Breast epithelium (tissue), 4 donors: ENCODE measurements at places on chromosomes 2 and 18. TPM values are rescaled to one million over a fixed set of nuclear protein-coding genes. Genes with fewer than 3 reads are reported as not detected.

Gene GATA6
- total RNA-seq = 11.0 TPM

Gene UGT1A5
- not detected for total RNA-seq

Gene CFLAR
- 322 TPM for total RNA-seq

Gene REG3G
- not detected for total RNA-seq

Gene SLC19A3
- 46.9 TPM for total RNA-seq

Gene LINC00305
- total RNA-seq = not detected

Gene CRYGD
- total RNA-seq = not detected

Gene DNAJC5G
- total RNA-seq = not detected

Gene UGT1A10
- not detected for total RNA-seq

Gene GALNT13
- 17.3 TPM for total RNA-seq

Gene MRPL30
- total RNA-seq = 37.5 TPM

Gene AP1S3
- total RNA-seq = 2.1 TPM

DNA sequence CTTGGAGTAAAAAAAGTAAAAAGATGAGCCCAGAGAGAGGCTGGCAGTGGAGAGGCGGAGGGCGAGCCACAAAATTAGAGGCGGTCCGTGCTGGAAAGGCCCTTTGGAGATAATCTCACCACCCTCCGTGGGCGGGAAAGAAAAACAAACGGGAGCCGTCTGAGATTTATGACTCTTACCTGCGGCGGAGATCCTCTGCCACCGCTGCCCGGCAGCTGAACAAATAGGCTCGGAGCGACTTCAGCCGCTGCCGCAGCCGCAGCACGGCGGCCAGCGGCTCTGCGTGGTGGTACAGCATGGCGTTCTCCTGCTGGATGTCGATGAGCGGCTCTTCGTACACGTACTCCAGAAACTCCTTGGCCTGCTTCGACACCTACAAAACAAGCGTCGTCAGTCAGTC is 94.6 kb downstream of the PLEKHM3 start:
- H3K36me3 ChIP-seq = peaks cover 3% of the 10 kb centered on the region
- DNase-seq = no peak
- no peaks in the 10 kb centered on the region for H3K4me1 ChIP-seq
- no peak overlapping the region for H3K27ac ChIP-seq
- no peaks in the 10 kb centered on the region for H3K27me3 ChIP-seq
- no peak overlapping the region for H3K4me3 ChIP-seq

GRCh38 chr2:11030909-11031308 is 119.2 kb downstream of the KCNF1 start:
- H3K36me3 ChIP-seq = no peaks in the 10 kb centered on the region
- no peak for DNase-seq
- no peak overlapping the region for H3K4me3 ChIP-seq

DNA sequence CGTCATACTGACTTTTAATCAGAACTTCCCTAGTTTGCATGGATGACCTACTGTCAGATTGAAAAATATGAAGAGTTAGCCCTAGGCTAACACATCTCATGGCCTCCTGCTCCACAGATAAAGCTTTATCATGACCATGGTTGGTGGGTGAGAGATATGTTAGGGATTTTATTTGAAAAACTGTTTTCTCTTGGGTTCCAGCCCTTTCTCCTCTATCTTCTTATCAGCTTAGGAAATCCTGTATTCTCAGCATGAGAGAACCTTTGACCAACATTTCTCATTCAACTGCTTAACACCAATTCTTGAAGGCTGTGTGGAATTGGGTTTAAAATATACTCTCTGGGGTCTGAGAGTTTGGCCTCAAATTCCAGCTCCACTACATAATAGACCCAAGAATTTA is 1407.0 kb upstream of the CELF4 start:
- H3K4me3 ChIP-seq = no peak overlapping the region
- no peak for DNase-seq
- H3K27ac ChIP-seq = no peak overlapping the region

- no peak for DNase-seq
- no peaks in the 10 kb centered on the region for H3K27me3 ChIP-seq
- H3K27ac ChIP-seq = no peak overlapping the region
- no peaks in the 10 kb centered on the region for H3K4me1 ChIP-seq
- no peaks in the 10 kb centered on the region for H3K36me3 ChIP-seq
Measured at GRCh38 chr2:172742931-172743540, 7.4 kb downstream of the RAPGEF4 start.

DNA sequence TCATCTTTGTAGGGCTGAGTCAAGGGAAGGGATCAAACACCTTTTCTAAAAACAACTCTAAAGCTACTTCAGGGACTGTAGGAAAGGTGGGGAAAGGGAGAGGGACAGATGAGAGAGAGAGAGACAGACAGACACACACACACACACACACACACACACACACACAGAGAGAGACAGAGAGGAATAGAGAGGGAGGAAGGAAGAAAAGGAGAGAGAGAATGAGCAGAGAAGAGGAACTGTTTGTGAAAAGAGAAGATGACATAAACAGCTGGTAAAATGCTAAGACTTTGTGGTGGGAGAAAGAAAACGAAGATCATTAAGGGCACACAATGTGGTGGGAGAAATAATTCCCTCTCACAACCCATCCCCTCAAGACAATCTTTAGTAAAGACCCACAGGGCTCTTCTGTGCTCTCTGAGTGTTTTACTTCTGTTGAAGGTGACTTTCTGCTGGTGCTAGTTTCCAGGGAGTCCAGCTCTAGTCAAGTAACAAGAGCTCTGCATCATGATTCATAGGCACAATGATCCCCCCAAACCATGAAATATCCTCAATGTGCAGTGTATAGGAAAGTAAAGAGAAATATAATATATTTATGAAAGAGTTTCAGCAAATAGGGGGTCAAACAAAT is 77.2 kb upstream of the STK17B start:
- no peaks in the 10 kb centered on the region for H3K4me1 ChIP-seq
- H3K4me3 ChIP-seq = no peak overlapping the region
- H3K27me3 ChIP-seq = no peaks in the 10 kb centered on the region
- DNase-seq = no peak

DNA sequence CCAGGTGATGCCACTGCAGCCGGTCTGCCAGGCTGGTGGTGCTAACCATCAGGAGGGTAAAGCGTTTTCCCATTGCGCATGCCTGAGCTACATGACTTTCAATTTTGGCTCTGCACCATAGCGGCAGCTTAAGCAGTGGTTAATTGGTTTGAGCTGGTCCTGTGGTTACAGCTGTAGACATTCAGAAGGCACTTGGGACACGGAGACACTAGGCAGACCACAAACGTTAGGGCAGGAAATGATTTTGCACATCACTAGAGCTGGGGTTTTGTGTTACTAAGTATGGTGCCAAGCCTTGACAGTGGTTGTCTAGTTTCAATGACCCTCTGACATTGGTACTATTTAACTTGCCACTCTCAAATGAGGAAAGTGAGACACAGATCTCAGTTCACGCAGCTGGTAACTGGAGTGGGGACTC is 28.9 kb upstream of the CNOT11 start:
- H3K4me1 ChIP-seq = no peaks in the 10 kb centered on the region
- no peaks in the 10 kb centered on the region for H3K36me3 ChIP-seq
- no peak for DNase-seq
- no peaks in the 10 kb centered on the region for H3K27me3 ChIP-seq

DNA sequence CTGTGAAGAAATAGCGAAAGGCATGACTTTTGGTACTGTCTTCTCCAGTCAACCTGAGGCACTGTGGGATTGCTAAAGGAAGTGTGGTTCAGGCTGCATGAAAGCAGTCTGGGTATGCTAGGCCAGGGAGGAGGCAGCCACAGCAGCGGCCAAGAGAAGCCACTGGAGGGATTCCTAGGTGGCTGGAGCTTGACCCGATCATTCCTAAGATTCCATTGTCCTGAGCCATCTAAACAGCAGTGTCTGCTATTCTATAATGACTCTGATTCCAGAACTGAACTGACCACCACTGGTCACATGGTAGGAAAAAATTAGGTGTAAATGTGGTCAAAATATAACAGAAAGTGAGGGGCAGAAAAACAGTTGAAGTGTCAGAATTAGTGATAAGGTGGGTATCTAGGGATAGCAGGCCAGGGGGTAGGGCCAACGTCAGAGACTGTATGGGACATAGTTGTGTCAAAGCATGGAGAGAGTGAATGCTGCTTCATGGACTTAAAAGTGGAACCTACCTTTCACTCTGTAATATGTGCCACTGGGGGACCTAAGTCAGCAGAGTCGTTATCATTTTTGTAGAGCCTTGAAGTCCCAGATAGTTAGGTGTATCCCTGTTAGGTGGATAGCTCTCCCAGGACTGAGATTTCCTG is 204.6 kb downstream of the CTNNA2 start:
- no peak overlapping the region for H3K4me3 ChIP-seq
- no peak overlapping the region for H3K27ac ChIP-seq
- DNase-seq = no peak
- no peaks in the 10 kb centered on the region for H3K27me3 ChIP-seq

GRCh38 chr2:5188636-5189035 is 503.5 kb upstream of the SOX11 start:
- H3K27ac ChIP-seq = no peak overlapping the region
- no peaks in the 10 kb centered on the region for H3K27me3 ChIP-seq
- H3K36me3 ChIP-seq = no peaks in the 10 kb centered on the region
- no peak overlapping the region for H3K4me3 ChIP-seq
- no peaks in the 10 kb centered on the region for H3K4me1 ChIP-seq
- no peak for DNase-seq

DNA sequence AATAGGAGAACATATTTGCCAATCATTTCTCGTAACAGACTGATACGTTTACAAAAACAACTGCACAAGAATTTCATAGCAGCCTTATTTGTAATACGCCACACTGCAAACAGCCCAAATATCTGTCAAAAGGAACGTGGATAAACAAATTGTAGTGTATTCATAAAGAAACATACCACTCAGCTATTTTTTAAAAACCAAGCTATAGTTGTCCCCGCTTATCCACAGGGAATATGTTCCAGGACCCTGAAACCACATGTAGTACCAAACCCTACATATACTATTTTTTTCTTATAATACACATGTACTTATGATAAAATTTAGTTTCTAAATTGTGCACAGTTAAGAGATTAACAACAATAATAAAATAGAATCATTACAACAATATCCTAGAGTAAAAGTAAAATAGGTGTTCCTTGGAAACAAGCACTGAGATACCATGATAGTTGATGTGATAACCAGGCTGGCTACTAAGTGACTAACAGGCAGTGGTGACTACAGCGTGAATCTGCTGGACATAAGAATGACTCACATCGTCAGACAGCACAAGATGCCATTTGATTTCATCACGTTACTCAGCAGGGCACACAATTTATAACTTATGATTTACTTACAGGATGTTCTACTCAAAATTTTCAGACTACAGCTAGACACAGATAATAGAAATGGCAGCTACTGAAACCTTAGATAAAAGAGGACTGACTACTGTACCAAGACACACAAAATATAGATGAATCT is 367.4 kb downstream of the NCKAP5 start:
- no peaks in the 10 kb centered on the region for H3K36me3 ChIP-seq
- DNase-seq = no peak
- H3K4me1 ChIP-seq = no peaks in the 10 kb centered on the region

- H3K4me3 ChIP-seq = no peak overlapping the region
- no peak overlapping the region for H3K27ac ChIP-seq
- H3K27me3 ChIP-seq = no peaks in the 10 kb centered on the region
- DNase-seq = no peak
Measured at GRCh38 chr2:146246736-146247523, 1597.9 kb upstream of the ACVR2A start.

GRCh38 chr2:183148955-183149354 is 24.7 kb downstream of the NUP35 start:
- no peak overlapping the region for H3K27ac ChIP-seq
- no peak overlapping the region for H3K4me3 ChIP-seq
- DNase-seq = no peak
- H3K36me3 ChIP-seq = no peaks in the 10 kb centered on the region
- no peaks in the 10 kb centered on the region for H3K4me1 ChIP-seq

DNA sequence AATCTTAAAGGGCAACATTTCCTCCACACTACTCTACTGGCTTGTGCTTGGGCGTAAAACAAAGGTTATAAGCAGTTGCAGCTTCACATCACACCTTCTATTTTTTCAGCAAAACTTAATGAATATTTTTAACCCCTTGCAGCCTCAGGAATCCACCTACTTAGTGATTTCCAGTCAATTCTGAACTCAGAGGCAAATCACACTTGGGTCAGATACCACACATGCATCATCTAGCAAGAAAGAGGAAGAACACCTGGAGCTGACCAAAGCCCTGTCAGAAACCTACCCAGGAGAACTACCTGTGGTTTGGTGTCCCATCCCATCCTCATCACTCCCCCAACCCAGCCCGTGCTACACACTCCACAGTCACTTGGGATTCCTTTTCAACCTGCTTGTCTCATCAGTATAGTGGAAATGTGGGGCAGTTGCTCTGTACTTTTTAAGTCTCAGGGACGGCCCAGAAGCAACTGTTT is 25.5 kb downstream of the PIAS2 start:
- no peak overlapping the region for H3K27ac ChIP-seq
- H3K27me3 ChIP-seq = no peaks in the 10 kb centered on the region
- no peak overlapping the region for H3K4me3 ChIP-seq
- H3K36me3 ChIP-seq = no peaks in the 10 kb centered on the region

- no peaks in the 10 kb centered on the region for H3K36me3 ChIP-seq
- H3K27me3 ChIP-seq = no peaks in the 10 kb centered on the region
- no peak overlapping the region for H3K27ac ChIP-seq
Measured at GRCh38 chr2:197359859-197360258, 49.3 kb upstream of the ANKRD44 start.

DNA sequence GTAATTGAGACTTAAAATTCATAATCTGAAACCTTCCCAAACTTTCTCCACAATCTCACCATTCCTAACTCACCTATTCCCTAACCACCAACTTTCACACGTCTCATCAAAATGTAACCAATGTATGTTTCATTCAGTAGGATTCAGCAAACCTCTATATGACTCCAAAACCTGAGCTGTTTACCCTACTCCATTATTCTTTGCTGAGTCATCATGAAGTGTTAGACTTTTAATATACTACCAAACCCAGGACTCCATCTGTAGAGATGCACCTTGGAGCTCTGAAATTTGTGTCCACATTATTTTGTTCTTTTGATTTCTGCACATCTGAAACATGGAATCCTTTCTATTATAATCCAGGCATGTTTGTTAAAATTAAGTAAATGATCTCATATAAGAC is 727.0 kb upstream of the PIK3C3 start:
- H3K27ac ChIP-seq = no peak overlapping the region
- H3K27me3 ChIP-seq = no peaks in the 10 kb centered on the region
- no peaks in the 10 kb centered on the region for H3K36me3 ChIP-seq
- DNase-seq = no peak

DNA sequence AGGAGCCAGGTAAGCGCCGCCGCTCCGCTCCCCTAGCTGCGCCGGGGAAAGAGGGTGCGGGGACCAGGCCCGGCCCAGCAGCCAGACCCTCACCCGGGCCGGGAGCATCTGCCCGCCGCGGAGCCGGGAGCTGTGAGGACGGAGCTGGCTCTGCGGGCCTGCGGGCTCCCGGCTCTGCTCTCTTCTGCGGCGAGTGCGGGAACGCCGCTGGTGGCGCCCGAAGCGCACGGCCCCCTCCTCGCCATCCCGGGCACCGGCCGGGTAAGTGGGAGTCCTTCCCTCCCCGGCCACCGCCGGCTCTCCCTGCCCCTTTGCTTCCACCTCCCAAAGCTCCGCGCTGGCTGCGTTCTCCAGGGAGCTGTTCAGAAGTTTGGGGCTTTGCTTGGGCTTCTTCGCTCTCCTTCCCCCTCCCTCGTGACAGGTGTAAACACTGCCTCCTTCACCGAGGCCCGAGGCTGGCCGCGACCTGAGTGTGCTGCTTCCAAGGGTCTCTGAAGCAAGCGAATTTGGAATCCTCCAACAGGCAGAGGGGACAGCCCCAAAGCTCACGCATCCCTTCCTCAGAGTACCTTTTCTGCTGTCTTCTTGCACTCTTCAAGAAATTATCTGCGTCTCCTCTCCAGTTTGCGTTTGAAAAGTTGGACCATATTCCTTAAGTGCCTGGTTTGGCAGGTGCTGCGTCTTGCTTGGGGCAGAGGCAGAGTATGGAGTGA is 632 bp downstream of the AFTPH start:
- no peak for DNase-seq
- H3K27ac ChIP-seq = peak overlapping the region; percentile 97
- H3K4me1 ChIP-seq = no peaks in the 10 kb centered on the region
- H3K4me3 ChIP-seq = peak overlapping the region; percentile 98
- no peaks in the 10 kb centered on the region for H3K36me3 ChIP-seq
